ENCODE measurements at places on chromosomes 3 and 15.
A peak's percentile ranks its signal among the peaks of the same experiment; 100 is the strongest.

GRCh38 chr15:100693451-100693850, 91.1 kb downstream of the ASB7 start:
- no peak for DNase-seq

GRCh38 chr15:50046159-50046558, 72.9 kb downstream of the ATP8B4 start:
- no peak for DNase-seq

- DNase-seq = no peak
These were observed 465.2 kb upstream of the TGFBR2 start for GRCh38 chr3:30141178-30141581.

DNA sequence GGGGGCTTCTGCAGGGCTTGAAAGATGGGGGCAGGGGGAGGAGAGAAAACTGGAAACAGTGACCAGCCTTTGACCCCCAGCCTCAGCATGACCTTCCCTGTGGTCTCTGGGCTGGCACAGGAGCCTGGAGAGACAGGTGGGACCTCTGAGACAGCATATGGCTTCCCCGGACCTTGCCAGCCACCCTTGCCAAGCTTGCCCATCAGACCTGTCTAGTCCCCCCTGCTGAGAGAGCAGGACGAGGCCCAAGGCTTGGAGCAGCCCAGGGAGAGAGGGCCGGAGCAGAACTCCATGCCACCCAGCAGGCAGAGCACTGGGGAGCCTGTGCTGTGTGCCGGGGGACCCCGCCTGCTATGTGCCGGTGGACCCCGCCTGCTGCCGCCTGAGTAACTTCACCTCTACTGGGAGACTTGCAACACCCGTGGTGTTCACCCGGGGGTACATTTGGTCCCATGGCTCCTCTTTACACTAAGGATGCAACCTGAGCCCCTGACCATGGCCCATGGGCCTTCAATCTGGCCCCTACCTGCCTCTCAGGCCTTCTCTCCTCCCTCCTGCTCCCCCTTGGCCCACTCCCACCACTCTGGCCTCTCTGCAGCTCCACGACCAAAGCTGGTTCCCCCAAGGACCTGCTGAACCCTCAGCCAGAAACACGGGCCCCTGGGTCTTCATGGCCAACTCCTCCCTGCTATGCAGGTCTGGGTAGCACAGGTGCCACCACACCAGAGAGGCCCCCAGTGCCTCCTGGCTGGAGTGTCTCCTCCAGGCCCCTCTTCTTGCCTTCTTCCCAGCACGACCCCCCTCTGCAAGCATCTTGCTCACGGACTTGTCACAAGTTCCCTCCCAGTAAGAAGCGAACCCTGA, 21.1 kb upstream of the SLC41A3 start:
- DNase-seq = no peak

DNA sequence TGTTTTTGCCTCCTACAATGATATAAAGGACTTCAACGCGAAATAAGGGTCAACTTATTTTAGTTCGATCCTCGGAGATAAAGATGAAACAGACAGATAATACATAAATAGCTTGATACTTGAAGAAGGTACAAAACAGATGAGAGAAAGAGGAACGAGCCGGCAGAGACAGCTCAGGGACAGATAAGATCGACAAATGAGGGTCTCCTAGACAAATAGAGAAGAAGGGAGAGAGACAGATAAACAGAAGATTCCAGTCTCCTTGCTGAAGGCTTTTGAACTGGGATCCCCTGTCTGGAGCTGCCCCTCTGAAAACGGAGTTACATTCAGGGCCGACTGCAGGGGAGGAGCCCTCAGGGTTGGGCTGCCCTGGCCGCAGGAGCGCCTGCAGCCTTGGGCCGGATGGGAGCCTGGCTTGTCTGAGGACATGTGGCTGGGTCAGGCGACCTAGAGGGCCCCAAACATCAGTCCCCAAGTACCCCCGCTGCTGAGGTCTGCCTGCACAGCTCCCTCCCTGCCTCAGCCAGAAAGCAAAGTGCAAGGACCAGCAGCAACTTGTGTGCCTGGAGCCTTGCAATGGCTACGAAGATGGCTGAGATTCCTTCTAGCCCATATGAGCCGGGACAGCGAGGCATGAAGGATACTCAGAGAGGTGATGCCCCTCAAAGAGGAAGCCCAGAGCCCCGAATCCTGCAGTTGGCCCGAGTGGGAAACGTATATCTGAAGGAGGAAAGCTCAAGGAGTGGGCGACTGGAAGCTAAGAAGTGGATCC, 926 bp upstream of the SKOR1 start:
- no peak for DNase-seq

GRCh38 chr3:141204343-141204742, 27.3 kb upstream of the PXYLP1 start:
- no peak for DNase-seq

DNA sequence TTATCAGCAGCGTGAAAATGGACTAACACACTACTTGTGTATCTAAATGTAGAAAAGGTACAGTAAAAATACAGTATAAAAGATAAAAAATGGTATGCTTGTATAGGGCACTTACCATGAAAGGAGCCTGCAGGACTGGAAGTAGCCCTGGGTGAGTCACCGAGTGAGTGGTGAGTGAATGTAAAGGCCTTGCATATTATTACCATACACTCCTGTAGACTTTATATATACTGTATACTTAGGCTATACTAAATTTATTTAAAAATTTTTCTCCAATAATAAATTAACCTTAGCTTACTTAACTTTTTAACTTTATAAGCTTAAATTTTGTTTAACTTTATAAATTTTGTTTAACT, 67.2 kb upstream of the TSPAN3 start:
- DNase-seq = peak; percentile 22

GRCh38 chr3:55955891-55956477, 468.9 kb upstream of the WNT5A start:
- no peak for DNase-seq

DNA sequence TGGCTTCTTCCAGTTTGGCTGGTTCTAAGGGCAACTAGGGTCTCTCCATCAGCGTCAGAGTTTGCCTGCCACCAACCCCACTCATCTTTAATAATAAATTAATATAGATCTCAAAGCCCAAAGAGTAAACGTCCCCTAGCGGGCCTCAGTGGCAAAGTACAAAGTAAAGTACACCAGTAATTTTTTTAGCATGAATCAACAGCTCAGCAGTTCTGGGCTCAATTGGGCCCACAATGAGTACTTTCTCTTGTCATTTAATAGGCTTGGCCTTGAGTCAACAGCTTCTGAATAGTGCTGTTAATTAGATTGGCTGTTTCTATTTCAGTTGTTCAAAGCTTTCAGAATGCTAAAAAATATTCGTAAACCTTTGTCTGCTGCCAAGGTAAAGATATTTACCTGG, 89.0 kb upstream of the PFN2 start:
- DNase-seq = no peak

GRCh38 chr3:55641964-55642363, 154.9 kb upstream of the WNT5A start:
- DNase-seq = no peak

DNA sequence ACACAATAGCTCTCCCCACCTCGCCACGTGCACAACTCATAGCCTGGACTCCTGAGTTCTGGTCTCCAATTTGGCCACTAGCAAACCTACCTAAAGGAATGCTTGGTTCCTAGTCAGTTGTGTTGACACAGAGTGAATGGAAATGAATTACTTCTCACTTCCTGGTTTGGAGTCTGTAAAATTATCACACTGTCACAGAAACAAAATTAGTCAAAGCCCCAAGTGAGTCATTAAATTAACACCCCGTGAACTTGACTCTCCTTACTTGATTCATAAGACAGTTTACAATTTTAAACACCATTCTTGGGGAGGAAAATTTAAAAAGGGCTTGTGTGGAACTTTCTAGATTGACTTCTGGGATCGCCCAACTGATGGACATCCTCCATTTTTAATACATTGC, 276.2 kb upstream of the CTNNB1 start:
- no peak for DNase-seq

DNA sequence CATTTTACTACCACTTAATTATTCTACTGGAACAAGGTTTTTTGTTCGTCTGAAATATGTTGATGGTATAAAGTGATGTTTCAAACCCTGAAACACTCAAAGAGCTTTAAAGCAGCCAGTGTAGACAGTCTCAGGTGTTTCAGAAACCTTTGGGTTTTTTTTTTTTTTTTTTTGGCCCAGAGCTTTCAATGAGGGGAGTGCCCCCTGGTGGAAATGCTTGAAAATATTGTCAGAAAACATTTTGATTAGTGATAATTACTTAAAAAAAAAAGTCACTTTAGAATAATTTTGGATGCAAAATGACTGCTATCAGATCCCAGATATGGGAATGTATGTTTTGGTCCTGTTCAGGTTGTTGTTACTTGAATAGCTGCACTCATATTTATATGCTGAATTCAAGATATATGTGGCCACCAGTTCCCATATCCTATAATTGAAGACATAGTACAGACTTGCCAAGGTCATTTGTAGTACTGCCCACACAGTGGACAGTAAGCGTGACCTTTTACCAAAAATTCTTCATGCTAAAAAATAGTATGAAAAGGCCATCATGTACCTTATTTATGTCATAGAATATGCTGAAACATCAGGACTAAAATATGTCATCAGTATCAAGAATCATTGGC, 35.9 kb downstream of the SATB1 start:
- DNase-seq = no peak

DNA sequence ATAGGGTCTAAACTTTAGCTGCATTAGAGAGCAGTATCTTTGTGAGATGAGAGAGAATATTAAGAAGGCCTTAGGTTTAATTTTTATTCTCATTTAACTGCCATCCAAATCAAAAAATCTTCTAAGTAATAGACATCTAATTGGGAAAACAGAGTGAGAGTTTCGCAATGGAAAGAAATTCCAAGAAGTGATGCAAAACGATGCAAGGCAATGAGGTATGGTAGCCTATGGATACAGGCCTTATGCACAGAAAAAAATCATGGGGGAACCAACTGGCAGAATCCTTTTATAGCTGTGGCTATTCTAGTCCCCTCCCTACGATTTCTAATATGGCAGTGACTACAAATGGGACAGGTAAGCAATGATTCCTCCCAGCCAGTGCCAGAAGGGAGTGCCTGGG, 225.9 kb downstream of the GREM1 start:
- DNase-seq = no peak

GRCh38 chr3:182490596-182491491, 302.5 kb upstream of the ATP11B start:
- no peak for DNase-seq

DNA sequence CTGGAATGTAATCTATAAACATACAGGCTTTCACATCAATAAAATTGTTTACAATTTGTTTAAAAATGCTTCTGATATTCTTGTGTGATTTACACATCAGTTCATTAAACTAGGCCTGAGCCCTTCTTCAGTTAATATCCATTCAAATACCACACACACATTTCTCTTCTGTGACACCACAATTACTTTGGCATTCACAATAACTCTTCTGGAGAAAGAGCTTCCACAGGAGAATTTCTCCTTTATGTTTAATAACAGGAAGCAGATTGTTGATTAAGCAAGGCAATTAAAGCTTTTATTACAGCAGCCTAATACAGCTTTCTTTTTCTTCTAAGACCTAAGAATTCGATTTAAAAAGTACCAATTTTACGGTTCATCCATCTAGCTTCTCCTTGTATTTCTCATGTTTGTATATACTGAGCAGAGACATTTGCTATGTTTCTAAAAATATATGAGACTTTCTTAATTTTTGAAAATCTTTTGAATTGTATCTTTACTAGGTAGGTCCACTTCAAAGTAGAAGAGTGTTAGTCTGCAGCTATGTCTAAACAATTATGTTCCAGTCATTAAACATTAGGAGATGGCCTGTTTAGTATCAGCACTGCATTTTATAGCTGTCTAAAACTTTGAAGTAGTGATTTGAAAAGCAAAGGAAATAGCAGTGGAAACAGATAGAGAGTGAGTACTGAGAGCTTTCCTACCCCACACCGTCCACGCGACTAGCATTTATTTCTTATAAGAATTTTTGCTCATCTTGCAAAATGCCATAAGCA, 511.1 kb upstream of the UBE2E2 start:
- no peak for DNase-seq

- peak; percentile 50 for DNase-seq
These were observed 6.9 kb downstream of the GALNT15 start for GRCh38 chr3:16181361-16181760.

GRCh38 chr15:34049112-34049511, 10.1 kb upstream of the AVEN start:
- no peak for DNase-seq

GRCh38 chr3:29249829-29250345, 31.0 kb upstream of the RBMS3 start:
- DNase-seq = no peak

- no peak for DNase-seq
These were observed 33.5 kb upstream of the PDZRN3 start for GRCh38 chr3:73658227-73658626.

- DNase-seq = no peak
These were observed 39.0 kb upstream of the TRAK1 start for GRCh38 chr3:42052132-42052483.

DNA sequence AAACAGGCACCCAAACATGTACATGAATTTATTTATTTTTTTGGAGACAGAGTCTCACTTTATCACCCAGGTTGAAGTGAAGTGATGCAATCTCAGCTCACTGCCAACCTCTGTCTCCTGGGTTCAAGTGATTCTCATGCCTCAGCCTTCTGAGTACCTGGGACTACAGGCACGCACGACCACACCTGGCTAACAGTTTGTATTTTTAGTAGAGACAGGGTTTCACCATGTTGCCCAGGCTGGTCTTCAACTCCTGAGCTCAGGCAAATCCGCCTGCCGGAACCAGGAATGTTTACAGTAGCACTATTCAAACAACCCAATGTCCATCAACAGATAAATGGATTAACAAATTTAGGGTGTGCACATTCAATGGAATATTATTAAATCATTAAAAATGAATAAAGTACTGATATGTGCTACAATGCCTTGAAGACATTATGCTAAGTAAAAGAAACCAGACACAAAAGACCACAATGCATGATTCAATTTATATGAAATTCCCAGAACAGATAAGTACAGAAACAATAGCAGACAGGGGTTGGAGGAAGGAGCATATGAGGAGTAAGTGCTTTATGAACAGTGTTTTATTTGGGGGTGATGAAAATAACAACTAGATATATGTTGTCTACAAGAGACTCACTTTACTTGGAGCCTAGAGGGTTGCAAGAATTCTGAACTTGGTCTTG, 1.3 kb downstream of the LEO1 start:
- DNase-seq = no peak

GRCh38 chr3:55725681-55726500, 238.8 kb upstream of the WNT5A start:
- no peak for DNase-seq

All from transverse colon (tissue), 4 donors.